ENCODE measurements at places on chromosomes 4 and X.
A peak's percentile ranks its signal among the peaks of the same experiment; 100 is the strongest.

DNA sequence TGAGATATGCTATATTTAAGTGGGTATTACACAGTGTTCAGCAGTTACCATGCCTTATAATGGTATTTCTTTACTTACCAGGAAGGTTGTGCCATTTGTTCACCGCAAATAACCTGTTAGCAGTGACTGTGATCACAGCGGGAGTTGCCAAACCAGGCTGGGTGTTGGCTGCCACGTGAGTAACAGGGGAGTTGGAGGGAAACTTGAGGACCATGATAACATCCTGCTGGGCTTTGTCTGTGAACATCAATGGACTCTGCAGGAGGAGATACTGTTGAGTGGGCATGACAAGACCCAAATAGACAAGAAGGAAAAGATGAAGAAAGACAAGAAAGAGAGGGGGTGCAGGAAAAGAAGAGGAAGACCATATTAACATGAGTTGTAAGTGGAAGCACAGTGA, 242.9 kb downstream of the DCLK2 start:
- H3K27ac ChIP-seq, result no peak overlapping the region
- no peaks in the 10 kb centered on the region for H3K27me3 ChIP-seq
- H3K4me1 ChIP-seq, result no peaks in the 10 kb centered on the region
- no peak overlapping the region for H3K4me3 ChIP-seq
- H3K36me3 ChIP-seq, result peaks cover 15% of the 10 kb centered on the region

DNA sequence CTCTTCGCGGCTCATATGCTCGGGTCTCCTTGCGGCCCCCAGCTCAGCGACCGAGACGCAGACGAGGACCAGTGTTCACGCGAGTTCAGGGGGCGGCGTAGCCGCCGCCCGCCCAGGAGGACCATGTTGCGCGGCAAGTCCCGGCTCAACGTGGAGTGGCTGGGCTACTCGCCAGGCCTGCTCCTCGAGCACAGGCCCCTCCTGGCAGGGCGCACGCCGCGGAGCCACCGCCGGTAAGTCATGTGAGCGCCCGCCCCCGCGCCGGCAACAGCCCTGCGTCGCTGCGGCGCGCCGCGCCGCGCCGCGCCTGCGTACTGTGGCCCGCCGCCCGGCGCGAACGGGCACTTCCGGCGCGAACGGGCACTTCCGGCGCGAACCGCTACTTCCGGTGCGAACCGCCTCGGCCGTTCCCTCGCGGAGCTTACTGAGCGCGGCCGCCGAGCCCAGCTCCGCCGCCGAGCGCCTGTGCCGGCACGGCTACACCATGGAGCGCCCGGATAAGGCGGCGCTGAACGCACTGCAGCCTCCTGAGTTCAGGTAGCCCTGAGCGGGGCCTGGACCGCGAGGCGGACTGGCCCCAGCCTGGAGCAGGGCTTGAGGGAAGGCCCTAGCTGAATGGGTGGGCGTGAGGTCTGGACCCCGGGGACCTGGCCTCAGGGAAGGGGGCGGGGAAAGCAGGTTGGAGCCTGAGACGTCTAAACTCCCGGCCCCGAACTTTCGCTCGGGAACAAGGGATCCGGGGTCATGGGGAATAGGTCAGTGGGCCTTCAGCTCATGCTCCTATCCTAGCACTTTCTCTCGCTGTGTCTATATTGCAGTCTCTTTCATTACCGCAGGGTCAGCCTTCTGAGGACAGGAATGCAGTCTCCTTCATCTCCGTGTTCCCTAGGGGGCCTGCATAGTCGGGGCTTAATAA, at the start of gene VMA21:
Gene VMA21 (plus strand): TSS at position 382 of the 916 bp plus-strand sequence. CDS start 103 bp downstream, at position 485.
- peak; percentile 86 for DNase-seq
- H3K36me3 ChIP-seq, result peaks cover 18% of the 10 kb centered on the region
- H3K4me1 ChIP-seq, result peaks cover 36% of the 10 kb centered on the region

- DNase-seq, result no peak
- H3K4me1 ChIP-seq, result peaks cover 9% of the 10 kb centered on the region
- H3K27me3 ChIP-seq, result no peaks in the 10 kb centered on the region
- H3K4me3 ChIP-seq, result no peak overlapping the region
- no peak overlapping the region for H3K27ac ChIP-seq
These were observed 93.6 kb downstream of the GPR143 start for GRCh38 chrX:9671998-9672397.

DNA sequence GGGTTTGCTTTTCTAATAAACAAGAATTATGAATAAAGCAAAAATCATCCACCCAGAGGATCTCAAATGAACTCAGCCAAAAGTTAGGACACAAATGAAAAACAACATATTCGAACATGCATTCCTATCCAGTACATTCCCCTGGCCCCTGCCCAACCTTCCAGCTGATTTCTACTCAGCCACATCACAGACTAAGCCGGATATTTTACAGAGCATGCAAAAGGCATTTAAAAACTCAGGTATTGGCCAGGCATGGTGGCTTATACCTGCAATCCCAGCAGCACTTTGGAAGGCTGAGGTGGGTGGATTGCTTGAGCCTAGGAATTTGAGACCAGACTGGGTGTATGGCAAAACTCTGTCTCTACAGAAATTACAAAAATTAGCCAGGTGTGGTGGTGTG, 54.6 kb downstream of the RELL1 start:
- H3K4me3 ChIP-seq, result no peak overlapping the region
- no peaks in the 10 kb centered on the region for H3K27me3 ChIP-seq
- DNase-seq, result no peak
- H3K27ac ChIP-seq, result no peak overlapping the region

GRCh38 chrX:22069586-22069985, 37.5 kb downstream of the PHEX start:
- H3K27ac ChIP-seq, result no peak overlapping the region
- H3K27me3 ChIP-seq, result no peaks in the 10 kb centered on the region
- H3K4me3 ChIP-seq, result no peak overlapping the region
- H3K4me1 ChIP-seq, result peaks cover 35% of the 10 kb centered on the region

GRCh38 chrX:135421932-135422809, at the start of gene SMIM10L2A:
TSS of gene SMIM10L2A (plus strand) at chrX:135421944. CDS start at chrX:135422132, 188 bp downstream.
- peak within 1 kb of the TSS; percentile 64 for H3K4me3 ChIP-seq
- H3K27ac ChIP-seq, result no peak within 1 kb of the TSS
- H3K36me3 ChIP-seq, result no peaks in the 10 kb centered on the region
- H3K4me1 ChIP-seq, result peaks cover 6% of the 10 kb centered on the region
